HFFc6 (cell line): ENCODE measurements at places on chromosomes 1 and 21. TPM values are rescaled to one million over a fixed set of nuclear protein-coding genes. Genes with fewer than 3 reads are reported as not detected.

The NBPF4 gene
- total RNA-seq: not detected in 2 replicates

- no peak overlapping the region for H3K27ac ChIP-seq
- no peak for DNase-seq
- H3K4me3 ChIP-seq: no peak overlapping the region
- H3K36me3 ChIP-seq: no peaks in the 10 kb centered on the region
- H3K4me1 ChIP-seq: no peaks in the 10 kb centered on the region
These were observed 116.5 kb downstream of the PTPRU start for GRCh38 chr1:29352719-29353420.

DNA sequence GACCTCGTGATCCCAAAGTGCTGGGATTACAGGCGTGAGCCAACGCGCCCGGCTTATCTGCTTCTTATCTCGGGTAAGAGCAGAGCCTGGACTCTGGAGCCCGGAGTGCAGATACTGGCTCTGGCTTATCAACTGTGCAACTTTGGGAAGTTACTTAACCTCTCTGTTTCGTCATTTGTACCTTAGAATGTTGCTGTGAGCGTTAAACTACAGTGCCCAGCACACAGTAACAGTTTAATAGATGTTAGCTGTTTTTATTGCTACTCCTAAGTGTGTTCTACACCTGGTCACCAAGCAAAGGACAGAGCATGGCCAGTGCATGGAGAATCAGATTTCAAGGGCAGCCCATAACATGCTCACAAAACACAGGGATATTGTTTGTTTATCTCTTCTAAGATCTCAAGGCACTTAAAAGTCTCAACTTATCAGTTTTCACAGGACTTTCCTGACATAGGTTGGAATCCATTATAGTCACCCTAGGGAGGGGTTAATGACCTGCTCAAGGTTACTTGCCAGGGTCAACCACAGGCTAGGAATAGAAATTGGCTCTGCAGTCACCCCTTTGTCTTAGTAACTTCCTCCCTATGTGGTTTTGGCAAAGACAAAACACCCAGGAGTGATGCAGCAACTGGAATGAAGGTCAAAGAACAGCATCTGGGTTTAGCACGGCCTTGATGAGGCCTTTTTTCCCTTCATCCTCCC is 22.5 kb upstream of the SRP9 start:
- peaks cover 8% of the 10 kb centered on the region for H3K27me3 ChIP-seq
- H3K27ac ChIP-seq: peak overlapping the region; percentile 92
- H3K4me1 ChIP-seq: peaks cover 32% of the 10 kb centered on the region
- peak overlapping the region; percentile 44 for H3K4me3 ChIP-seq
- DNase-seq: peak; percentile 82

The NIPAL3 gene
- 102 to 154 TPM (median 143 TPM) in 3 replicates for total RNA-seq

- H3K36me3 ChIP-seq: no peaks in the 10 kb centered on the region
- no peak overlapping the region for H3K27ac ChIP-seq
- H3K27me3 ChIP-seq: peaks cover 5% of the 10 kb centered on the region
- H3K4me3 ChIP-seq: no peak overlapping the region
- H3K4me1 ChIP-seq: peaks cover 35% of the 10 kb centered on the region
These were observed 4.7 kb upstream of the PADI1 start for GRCh38 chr1:17200246-17200645.

- peak; percentile 46 for DNase-seq
- peaks cover 49% of the 10 kb centered on the region for H3K4me1 ChIP-seq
- H3K36me3 ChIP-seq: 0 out of 2 replicates have a peak, but pooled peaks cover 4% of the 10 kb centered on the region
- peaks cover 2% of the 10 kb centered on the region for H3K27me3 ChIP-seq
- peak overlapping the region; percentile 18 for H3K4me3 ChIP-seq
These were observed 526.2 kb downstream of the MRPL39 start for GRCh38 chr21:25081096-25081495.

DNA sequence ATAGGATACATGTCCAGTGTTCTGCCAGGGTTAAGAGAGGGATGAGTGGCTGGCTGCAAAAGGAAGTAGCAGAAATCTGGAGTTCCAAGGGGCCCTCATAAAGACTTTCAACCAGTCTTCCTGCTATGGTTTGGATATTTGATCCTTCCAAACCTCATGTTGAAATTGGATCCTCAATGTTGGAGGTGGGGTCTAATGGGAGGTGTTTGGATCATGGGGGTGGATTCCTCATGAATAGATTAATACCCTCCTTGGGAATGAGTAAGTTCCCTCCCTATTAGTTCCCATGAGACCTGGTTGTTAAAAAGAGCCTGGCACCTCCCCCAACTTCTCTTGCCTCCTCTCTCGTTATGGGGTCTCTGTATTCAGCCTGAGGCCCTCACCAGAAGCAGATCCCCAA is 10.1 kb upstream of the GNG12 start:
- DNase-seq: no peak
- no peak overlapping the region for H3K4me3 ChIP-seq
- no peak overlapping the region for H3K27ac ChIP-seq
- H3K4me1 ChIP-seq: peaks cover 44% of the 10 kb centered on the region
- H3K36me3 ChIP-seq: no peaks in the 10 kb centered on the region

DNA sequence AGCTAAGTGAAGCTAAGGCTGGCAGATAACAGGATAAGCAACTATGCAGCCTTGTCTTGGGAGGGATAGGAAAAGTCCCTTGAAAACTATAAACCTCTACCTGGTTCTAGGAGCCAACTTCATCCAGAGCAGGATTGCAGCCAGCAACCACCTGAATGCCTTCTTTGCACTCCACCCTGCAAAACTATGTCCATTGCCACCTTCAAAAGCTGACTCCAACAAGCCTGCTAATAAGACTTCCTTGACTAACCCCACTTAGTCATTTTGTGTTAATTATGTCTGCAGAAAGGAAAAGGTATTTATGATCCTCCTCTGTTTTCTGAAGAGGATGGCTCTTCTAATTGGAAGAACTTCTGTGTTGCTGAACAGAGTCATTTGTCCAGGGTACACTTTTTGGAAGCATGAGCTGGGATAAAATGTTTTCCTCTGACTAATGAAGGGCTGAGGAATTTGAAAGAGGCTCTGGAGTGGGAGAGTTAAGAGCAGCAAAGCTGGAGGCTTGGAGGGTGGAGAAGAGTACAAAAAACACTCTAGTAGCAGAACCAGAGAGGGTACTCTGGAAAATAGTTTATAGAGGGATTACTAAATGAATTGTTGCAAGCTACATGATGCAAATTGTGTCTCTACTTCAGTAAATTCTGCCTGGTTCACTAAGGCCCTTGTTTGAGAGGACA is 9.6 kb upstream of the RIMKLA start:
- H3K27ac ChIP-seq: no peak overlapping the region
- no peak for DNase-seq
- peaks cover 8% of the 10 kb centered on the region for H3K27me3 ChIP-seq
- no peaks in the 10 kb centered on the region for H3K36me3 ChIP-seq

The TRIM46 gene
- 5.9 to 7.4 TPM (median 6.9 TPM) in 3 replicates for total RNA-seq

DNA sequence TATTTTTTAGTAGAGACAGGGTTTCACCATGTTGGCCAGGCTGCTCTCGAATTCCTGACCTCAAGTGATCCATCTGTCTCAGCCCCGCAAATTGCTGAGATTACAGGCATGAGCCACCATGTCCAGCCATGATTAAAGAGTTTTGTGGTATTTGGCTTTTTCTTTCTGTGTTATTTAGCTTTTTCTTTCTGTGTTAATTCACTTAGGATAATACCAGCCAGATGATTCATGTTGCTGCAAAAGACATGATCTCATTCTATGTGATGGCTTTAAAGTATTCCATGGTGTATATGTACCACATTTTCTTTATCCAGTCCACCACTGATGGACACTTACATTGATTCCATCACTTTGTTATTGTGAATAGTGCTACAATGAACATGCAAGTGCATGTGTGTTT is 1135.2 kb downstream of the AMY1C start:
- H3K36me3 ChIP-seq: no peaks in the 10 kb centered on the region
- H3K27me3 ChIP-seq: no peaks in the 10 kb centered on the region
- no peak overlapping the region for H3K4me3 ChIP-seq
- no peak for DNase-seq

The PIK3C2B gene
- total RNA-seq: 1.6 and 2.1 TPM in 2 replicates

DNA sequence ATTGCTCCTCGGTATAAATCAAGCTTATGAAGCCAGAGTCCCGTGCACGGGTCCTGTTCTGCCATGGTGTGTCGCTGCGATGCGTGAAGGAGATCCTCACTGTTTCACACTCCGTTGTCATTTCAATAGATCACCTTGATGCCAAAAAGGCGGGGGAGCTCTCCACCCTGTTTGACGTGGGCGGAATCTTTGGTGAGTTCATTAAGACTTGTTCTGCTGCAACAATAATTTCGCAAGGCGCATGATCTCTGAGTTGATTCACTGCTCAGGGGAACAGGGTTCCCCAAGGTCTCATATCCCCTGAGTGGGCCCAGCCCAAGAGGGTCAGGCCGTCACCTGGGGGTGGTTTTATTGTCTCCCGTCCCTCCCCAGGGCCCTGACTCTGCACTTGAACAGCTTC is 50.0 kb downstream of the SLC37A1 start:
- H3K4me3 ChIP-seq: no peak overlapping the region
- no peaks in the 10 kb centered on the region for H3K4me1 ChIP-seq
- no peak for DNase-seq
- no peak overlapping the region for H3K27ac ChIP-seq

GRCh38 chr21:33998402-33998801 is 75.0 kb upstream of the MRPS6 start:
- no peak overlapping the region for H3K27ac ChIP-seq
- peaks cover 7% of the 10 kb centered on the region for H3K4me1 ChIP-seq
- H3K27me3 ChIP-seq: peaks cover 4% of the 10 kb centered on the region
- peaks cover 12% of the 10 kb centered on the region; the same call in 1 of the 2 replicates for H3K36me3 ChIP-seq
- no peak for DNase-seq

The KRTAP12-2 gene
- total RNA-seq: not detected in 3 replicates

- DNase-seq: no peak
- H3K27ac ChIP-seq: no peak overlapping the region
- peak overlapping the region; percentile 84 for H3K4me3 ChIP-seq
- no peaks in the 10 kb centered on the region for H3K36me3 ChIP-seq
These were observed 768 bp upstream of the RIIAD1 start for GRCh38 chr1:151720554-151720953.

- no peaks in the 10 kb centered on the region for H3K36me3 ChIP-seq
- H3K27me3 ChIP-seq: no peaks in the 10 kb centered on the region
- no peak overlapping the region for H3K27ac ChIP-seq
- H3K4me3 ChIP-seq: no peak overlapping the region
- DNase-seq: no peak
These were observed 110.7 kb upstream of the OLFM3 start for GRCh38 chr1:102107441-102107840.

DNA sequence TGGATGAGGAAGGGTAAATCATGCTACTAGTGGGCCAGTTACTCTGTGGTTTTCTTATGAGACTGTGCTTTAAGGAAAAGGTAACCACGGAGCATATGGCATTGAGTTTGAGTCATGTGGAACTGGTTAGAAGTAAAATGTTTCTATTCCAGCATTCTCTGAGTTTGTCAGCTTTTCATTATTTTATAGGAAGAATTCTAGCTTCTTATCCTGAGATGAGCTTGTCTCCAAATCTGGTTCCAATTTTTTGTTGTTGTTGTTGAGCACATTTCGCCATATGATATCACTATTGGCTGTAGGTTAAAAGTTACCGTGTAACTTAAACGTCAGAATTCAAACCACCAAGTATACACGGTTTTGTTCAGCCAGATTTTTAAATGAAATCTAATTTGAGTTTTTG is 69.9 kb downstream of the ATF6 start:
- DNase-seq: peak; percentile 23
- H3K27me3 ChIP-seq: no peaks in the 10 kb centered on the region
- no peak overlapping the region for H3K27ac ChIP-seq
- H3K4me3 ChIP-seq: no peak overlapping the region
- peaks cover 32% of the 10 kb centered on the region for H3K4me1 ChIP-seq
- peaks cover 12% of the 10 kb centered on the region for H3K36me3 ChIP-seq

DNA sequence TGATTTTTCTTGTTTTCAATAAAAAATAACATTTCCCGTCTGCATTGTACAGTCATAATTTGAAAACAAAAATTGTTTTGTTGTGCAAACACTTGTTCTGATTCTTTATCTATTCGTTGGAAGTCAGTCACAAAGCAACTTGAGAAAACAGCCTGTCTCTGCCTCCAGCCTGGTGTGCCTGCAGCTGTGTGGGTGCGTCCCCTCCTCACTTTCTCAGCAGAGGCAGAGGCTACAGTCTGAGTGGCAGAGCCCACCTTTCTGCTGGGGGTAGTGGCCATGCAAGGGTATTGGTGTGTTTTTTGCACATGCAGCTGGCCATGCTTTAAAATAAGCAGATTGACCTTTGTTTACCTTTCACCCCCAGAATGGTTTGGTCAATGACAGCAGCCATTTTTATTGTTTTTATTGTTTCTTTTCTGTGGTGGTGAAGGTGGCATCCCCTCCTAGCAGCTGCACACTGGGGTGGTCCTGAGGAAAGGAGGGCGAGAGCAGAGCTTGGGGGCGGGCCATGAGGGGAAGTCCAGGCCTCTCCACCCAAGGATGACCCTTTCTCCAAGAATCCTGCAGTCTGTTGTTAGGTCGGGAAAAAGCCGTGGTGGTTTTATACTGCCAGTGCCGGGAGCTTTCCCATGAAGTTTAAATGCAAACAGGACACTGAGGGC is 159.6 kb downstream of the PCBP3 start:
- H3K4me3 ChIP-seq: no peak overlapping the region
- no peaks in the 10 kb centered on the region for H3K4me1 ChIP-seq
- no peak overlapping the region for H3K27ac ChIP-seq
- DNase-seq: no peak

- peak overlapping the region; percentile 74 for H3K4me3 ChIP-seq
- H3K27ac ChIP-seq: peak overlapping the region; percentile 90
- H3K36me3 ChIP-seq: peaks cover 18% of the 10 kb centered on the region
- no peaks in the 10 kb centered on the region; the same call in none of the 2 replicates for H3K27me3 ChIP-seq
These were observed 93.1 kb downstream of the HHIPL2 start for GRCh38 chr1:222454782-222455181.
